ENCODE measurements at places on chromosomes 3 and 15.

- DNase-seq = no peak
Observed at GRCh38 chr3:137163958-137164357, 206.2 kb downstream of the IL20RB start.

DNA sequence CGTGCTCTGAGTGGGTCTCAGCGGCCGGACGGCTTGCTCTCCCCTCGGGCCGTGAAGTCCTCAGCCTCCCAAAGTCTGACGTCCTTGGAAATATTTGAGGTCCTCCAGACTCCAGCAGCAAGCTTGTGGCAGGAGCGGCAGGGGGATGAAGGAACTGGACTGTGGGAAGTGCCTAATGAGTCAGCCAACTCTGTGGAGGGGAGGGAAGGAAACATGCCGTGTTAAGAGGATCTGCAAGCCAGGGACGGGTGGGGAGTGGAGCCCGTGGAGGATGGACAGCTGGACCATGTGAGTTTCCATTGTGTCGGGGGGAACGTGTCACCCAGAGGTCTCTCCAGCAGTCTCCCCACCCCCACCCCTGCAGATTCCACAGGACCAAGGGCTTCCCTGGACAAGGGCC is 39.4 kb upstream of the IDH2 start:
- no peak for DNase-seq

GRCh38 chr3:32453346-32453745 is 49.3 kb downstream of the CMTM6 start:
- no peak for DNase-seq

GRCh38 chr15:61818801-61819200 is 241.4 kb downstream of the VPS13C start:
- DNase-seq = no peak

DNA sequence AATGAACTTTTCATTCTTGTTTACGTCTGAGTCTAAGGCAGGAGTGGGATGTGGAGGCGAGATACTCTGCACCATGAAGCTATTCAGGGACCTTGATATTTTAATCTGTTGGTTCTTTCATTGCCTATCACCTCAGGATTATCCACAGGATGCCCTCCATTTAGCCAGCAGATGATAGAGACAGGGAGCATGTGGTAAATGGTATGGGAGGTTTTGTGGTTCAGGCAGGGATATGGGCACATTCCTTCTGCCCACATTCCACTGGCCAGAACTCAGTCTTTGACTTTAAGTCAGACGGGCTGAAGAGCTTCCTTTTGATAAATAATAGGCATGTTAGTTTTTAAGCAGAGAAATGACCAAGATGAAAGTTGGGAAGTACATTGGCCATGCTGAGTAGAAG is 548.0 kb upstream of the CCDC54 start:
- DNase-seq = no peak

GRCh38 chr15:35484231-35484945 is 61.6 kb downstream of the DPH6 start:
- DNase-seq = no peak

DNA sequence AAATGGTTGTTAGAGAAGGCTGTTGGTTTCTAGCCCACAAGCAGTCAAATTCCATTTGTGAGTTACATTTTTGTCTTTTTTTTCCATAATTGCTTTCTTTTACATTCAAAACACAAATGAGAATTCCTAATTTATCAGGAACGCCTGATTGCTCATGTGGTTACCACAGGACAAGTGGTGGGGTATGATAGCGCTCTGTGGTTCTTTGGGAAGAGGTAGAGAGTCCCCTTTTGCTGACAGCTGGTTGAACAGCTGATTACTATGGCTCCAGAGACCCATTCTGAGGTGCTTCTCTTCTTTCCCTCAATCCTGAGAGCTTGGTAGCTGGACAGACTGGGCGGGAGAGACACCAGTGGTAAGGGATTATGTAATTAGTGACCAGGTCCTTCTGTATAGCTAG is 24.4 kb downstream of the CNOT10 start:
- DNase-seq = no peak

DNA sequence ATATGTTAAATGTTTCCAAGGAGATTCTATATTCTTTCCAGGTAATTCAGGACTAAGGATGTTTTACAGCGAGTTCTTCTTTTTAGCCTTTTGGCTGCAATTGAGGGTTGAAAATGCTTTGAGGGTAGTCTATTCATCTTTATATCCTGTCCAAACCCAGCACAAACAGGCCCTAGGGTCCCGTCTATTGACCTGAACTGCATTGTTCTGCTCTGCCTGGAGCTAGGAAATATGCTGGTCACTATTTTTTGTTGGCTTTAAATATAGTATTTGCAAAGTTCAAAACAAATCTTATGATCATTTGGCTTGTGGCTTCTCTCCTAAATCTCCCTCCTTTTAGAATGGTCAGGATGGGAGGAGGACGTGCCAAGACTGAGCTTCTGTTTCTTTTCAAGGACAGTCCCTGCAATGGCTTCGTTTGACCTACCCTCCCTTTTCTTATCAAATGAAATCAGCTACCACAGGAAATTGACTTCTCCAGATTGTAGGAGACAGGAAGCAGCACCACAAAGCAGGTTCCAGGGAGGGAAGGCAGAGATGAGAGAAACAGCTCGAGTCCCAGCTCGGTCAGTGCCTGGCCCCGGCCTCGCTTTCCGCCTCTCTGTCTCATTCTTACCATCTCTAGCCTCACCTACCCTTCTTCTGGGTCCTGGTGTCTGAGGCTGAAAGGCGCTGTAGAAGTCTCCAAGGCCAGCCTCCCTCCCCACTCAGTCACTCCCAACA is 27.6 kb upstream of the NRROS start:
- no peak for DNase-seq

GRCh38 chr15:20356444-20356910 is 185.1 kb downstream of the GOLGA6L6 start:
- DNase-seq = no peak

GRCh38 chr3:83224101-83224868 is 1462.8 kb upstream of the GBE1 start:
- no peak for DNase-seq

DNA sequence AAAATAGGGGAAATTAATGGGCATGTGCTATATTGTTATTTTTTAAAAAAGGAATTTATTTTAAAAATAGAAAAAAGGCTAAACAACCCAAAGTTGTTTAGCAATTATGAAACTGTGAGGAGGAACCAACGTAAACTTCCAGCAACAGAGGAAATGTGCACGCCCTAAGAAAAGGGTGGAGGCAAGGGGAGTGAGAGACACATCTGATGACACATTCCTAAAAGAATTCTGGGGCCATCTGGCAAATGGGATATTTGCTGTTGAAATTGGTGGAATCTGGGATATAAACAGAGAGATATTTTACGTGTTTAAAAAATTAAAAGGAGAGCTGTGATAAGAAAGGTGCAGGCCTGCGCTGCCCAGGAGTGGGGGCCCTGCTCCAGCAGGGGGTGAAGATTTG is 50.8 kb upstream of the MUC13 start:
- DNase-seq = no peak

DNA sequence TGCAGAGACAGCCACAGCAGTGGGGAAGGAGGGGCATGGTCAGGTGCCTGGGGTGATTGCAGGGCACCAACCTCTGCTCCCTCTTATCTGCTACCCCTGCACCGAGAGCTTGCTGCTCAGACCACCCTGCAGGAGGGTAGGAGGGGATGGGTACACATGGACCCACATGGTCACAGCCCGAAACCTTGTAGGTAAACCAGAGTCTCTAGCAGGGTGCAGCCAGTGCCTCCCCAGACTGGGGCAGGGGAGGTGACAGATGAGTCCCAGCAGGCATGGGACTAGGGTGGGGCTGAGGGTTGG is 49.2 kb downstream of the FAH start:
- DNase-seq = no peak

- DNase-seq = no peak
Observed at GRCh38 chr3:29537889-29538609, 257.2 kb downstream of the RBMS3 start.
